ENCODE measurements at places on chromosomes 2 and 18.

GRCh38 chr2:33202641-33203522, 256.1 kb downstream of the LTBP1 start:
- DNase-seq = no peak

- no peak for DNase-seq
Measured at GRCh38 chr2:102737431-102737830, 24.4 kb upstream of the TMEM182 start.

GRCh38 chr2:22518641-22519040, 866.3 kb upstream of the KLHL29 start:
- no peak for DNase-seq

DNA sequence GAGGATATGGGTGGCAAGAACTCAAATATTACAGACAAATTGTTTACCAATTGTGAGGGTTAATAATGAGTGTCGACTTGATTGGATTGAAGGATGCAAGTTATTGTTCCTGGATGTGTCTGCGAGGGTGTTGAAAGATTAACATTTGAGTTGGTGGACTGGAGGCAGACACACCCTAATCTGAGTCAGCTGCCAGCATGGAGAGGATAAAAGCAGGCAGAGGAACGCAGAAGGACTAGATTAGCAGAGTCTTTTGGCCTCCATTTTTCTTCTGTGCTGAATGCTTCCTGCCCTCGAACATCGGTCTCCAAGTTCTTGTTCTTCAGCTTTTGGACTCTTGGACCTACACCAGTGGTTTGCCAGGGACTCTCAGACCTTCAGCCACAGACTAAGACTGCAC, 1503.7 kb downstream of the LRP1B start:
- no peak for DNase-seq

- DNase-seq = no peak
Measured at GRCh38 chr2:171894612-171894947, 536 bp upstream of the SLC25A12 start.

DNA sequence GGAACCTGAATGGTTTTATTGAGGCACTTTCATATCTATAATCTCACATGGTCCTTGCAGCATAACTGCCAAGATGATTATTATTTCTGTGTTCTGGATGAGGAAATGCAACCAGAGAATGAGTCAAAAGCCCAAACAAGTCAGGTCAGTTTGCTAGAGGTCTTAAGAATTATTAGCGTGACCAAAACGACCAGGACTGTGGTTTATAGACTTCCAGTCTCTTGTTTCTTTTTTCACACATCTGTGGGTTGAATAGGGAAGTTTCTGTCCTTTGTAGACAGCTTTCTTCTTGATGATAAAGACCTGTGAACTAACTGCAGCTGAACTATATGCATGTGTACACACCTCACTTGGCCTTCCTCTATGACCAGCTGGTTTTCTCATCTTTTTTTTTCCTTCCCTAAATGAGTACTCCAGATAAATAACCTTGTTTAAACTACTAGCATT, 13.9 kb downstream of the ADAM23 start:
- no peak for DNase-seq

DNA sequence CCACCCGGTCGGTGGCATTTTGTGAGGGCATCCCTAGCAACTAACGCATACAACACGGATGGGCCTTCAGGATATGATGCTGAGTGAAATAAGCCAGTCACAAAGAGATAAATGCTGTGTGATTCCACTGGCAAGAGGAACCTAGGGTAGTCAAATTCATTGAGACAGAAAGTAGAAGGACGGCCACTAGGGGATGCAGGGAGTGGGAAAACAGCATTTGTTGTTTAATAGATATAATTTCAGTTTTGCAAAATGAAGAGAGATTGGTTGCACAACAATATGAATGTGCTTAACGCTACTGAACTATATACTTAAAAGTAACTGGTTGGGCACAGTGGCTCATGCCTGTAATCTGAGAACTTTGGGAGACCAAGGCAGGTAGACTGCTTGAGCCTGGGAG, 112.9 kb downstream of the AFF3 start:
- no peak for DNase-seq

- no peak for DNase-seq
Measured at GRCh38 chr2:229879191-229879950, 42.4 kb downstream of the TRIP12 start.

DNA sequence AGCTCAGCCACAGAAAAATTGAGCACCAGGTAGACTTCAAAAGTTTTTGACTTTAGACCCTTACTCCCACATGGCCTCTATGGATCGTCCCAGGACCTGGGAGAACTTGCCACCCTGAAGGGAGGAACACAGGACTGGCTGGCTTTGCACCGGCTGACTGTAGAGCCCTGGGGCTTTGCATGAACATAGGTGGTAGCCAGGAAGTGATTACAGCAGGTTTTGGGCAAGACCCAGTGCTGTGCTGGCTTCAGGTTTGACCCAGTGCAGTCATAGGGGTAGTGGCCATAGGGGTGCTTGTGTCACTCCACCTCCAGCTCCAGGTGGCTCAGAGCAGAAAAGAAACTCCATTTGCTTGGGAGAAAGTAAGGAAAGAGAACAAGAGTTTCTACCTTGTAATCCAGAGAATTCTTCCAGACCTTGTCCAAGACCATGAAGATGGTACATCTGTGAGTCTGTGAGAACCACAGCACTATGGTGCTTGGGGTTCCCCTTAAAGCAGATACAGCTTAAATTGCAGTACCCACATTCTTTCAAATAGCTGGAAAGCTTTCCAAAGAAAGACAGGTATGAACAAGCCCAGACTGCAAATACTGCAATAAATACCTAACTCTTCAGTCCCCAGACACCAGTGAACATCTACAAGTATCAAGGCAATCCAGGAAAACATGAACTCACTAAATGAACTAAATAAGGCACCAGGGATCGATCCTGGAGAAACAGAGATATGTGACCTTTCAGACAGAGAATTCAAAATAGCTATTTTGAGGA, 13.0 kb upstream of the SESTD1 start:
- DNase-seq = no peak

GRCh38 chr2:239293775-239294430, 106.9 kb downstream of the HDAC4 start:
- DNase-seq = no peak

- no peak for DNase-seq
Measured at GRCh38 chr2:44061876-44062275, 66.1 kb upstream of the LRPPRC start.

DNA sequence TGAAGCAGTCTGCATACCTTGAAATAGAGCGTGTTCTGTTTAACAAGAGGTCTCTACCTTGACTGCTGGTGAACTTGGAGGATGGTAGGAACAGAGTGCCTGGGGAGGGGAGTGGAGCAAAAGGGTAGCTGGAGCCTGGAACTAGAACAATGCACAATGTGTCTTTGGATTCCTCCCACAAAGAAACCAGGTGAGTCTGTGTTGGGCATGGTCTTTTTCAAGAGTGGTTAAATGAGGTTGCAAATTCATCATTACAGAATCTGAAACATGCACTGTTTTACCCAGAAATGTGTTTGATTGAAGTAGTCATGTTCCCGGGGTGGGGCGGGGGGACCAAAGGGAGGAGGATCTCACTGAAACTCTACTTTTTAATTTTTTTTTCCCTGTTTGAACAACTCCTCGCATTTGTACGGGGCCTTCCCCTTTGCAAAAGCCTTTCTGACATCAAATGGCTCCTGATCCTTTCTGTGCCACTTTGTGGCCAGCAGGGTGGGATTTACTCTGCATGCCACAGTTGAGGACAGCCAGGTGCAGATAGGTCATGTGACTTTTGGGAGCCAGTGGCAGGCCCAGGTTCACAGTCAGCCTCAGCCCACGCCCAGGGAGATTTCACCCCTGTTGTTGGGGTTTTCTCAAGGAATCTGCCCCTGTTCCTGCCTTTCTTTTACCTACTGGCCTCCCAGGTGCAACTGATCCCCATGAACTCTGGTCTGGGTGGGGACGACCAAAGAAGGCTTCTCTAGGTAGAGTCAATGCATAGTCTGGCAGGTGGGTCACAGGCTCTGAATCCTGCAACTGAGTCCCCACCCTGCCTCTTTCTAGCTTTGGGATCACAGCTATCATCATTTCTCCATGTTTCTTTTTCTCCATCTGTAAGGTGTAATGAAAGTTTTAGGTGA, 28.2 kb downstream of the MYCN start:
- DNase-seq = no peak

- no peak for DNase-seq
Measured at GRCh38 chr2:229195346-229195947, 75.6 kb downstream of the PID1 start.

GRCh38 chr18:65093346-65093745, 657.5 kb upstream of the CDH7 start:
- DNase-seq = no peak

- DNase-seq = no peak
Measured at GRCh38 chr2:54455563-54456361, at the start of gene SPTBN1. Gene SPTBN1, plus strand, starts transcription at chr2:54456327. Its CDS starts 70,092 bp downstream, at chr2:54526419.

GRCh38 chr18:49616618-49617328, 54.9 kb downstream of the LIPG start:
- no peak for DNase-seq

DNA sequence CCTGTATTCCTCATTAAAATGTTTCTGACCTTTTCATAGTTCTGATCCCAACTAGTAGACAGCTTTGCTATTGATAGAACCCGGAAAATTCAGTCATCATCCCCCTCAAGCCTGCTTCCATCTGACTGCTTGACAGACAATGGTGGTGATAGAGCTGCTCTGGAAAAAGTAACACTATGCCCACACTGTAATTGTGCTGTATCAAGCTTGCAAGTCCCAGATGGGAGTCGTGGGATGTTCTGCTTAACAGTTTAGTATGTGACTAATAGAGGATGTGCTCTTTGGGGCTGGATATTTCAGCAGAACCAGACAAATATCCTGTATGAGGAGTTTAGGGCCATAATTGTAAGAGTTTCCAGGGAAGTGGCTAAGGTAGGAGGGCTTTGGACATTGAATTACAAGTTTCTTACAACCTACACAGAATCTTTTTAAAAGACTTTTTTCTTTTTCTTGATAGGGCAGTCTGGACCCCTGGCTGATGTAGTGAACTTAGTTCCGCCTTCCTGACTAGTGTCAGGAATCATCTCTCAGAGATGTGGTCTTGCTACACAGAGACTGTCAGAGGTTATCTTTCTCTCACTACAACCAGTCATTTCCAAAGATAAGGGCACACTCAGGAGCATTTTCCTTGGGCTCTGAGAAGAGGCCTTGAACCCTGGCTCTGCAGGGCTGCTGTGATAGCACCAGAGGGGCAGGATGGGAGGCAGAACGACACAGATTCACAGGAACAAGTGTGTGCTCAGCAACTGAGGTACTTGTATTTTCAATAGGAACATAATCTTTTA, 158.0 kb upstream of the RBMS1 start:
- DNase-seq = no peak

DNA sequence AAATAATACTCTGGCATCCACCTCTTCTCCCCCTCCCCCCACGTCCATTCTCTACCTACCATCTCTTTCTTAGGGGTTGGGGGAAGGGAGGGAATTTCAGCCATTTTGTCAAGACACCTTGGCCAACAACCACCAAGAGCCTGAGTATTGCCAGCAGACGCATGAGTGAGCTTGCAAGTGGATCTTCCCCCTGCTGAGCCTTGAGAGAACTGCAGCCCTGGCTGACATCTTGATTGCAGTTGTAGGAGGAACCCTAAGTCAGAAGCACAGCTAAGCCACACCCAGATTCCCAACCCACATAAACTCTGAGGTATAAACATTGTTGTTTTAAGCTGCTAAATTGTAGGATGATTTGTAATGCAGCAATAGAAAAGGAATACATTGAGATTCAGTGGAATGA, 165.6 kb downstream of the TMEFF2 start:
- no peak for DNase-seq

DNA sequence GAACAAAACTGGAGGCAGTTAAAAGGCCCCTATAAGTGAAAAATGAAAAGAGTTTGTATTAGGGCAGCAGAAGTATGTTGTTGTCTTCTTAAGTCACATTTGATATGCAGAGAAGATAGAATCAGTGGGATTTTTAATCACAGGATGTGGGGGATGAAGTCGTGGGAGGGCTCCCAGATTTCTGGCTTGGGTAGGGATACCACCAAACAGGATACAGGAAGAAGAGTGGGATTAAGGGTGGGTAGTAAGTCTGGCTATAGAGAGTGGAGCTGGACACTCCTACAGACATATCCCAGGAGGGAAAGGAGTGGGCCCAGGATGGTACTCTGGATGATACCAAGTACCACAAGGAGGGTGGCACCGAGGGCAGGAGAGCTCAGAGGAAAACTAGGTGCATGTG, 99.3 kb downstream of the GAREM1 start:
- no peak for DNase-seq

- no peak for DNase-seq
Measured at GRCh38 chr18:4549164-4549872, 94.2 kb upstream of the DLGAP1 start.

DNA sequence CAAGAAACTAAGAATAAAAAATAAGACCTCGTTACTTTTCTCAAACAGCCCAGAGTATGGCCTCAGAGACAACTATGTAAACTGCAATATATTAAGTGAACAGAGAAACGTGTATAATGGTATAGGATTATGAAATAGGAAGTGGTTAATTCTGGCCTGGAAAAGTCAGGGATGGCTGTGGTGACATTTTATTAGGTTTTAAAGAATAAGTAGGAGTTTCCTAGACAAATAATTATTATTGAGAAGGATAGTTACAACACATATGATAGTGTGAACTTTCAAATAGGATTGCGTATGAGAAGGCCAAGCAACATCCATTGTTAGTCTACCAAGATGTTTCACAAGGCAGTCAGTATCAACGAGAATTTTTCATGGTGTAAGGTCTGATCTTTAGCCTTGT, 244.1 kb downstream of the LPIN1 start:
- DNase-seq = no peak

GRCh38 chr2:46471-47345, at the start of gene FAM110C:
Gene FAM110C, minus strand, starts transcription at chr2:46505. Its CDS starts 120 bp downstream, at chr2:46385.
- no peak for DNase-seq

GRCh38 chr2:238299803-238300202, 11.4 kb upstream of the PER2 start:
- no peak for DNase-seq

DNA sequence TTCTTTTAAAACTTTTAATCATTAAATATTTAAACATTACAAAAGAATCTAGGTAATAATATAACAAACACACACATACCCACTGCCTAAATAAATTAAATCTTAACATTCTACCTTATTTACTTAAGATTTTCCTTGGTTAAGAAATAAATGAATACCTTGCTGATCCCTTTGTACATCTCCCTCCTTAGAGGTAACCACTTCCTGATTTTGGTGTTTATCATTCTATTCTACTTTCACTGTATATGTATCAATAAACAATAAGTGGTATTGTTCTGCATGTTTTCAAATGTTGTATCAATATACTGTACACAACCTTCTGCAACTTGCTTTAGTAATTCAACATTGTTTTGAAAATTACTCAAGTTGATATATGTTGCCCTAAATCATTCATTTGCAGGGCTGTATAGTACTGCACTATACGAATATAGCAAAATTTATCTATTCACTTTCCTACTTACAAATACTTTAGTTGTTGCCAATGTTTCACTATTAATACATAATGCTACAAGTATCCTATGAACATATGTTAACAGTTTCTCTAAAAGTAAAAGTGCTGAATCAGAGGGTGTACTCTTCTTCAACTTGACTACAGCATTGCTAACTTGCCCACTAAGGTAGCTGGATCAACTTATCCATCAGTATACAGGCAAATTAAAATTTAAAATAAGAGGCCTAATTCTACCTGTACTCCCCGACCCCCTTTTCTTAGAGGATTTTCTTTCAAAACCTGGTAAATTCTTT, 65.8 kb downstream of the MEMO1 start:
- DNase-seq = no peak

GRCh38 chr2:206176121-206176520, 16.4 kb downstream of the EEF1B2 start:
- no peak for DNase-seq

- no peak for DNase-seq
Measured at GRCh38 chr2:55590810-55591440, 26.5 kb downstream of the PPP4R3B start.

All from activated T-helper 1 cell treated with anti-CD3 and anti-CD28 coated beads, Interleukin-2, amount 50 U/mL, for 16 hours (primary cell).